ENCODE measurements at places on chromosomes 3 and 15.

DNA sequence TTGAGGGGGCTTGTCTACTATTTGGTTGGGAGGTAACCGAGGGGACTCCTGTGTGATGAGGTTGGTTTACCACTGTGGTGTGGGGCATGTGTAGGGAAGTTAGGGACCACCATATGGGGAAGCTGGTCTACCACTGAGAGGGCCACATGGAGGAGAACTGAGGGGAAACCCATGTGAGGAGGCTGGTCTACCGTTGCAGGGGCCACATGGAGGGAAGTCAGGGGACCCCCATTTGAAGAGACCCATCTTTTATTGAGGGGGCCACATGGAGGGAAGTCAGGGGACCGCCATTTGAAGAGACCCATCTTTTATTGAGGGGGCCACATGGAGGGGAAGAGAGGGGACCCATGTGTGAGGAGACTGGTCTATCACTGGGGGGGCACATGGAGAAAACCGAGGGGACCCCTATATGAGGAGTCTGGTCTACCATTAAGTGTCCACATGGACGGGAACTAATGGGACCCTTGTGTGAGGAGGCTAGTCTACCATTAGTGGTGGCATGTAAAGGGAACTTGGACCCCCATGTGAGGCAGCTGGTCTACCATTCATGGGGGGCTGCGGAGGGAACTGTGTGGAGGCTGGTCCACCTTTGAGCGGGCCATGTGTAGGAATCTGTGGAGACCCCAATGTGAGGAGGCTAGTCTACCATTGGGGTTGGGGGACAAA is 165.5 kb downstream of the FBLN2 start:
- DNase-seq = no peak

GRCh38 chr3:37163262-37164015 is 10.9 kb downstream of the LRRFIP2 start:
- DNase-seq = no peak

DNA sequence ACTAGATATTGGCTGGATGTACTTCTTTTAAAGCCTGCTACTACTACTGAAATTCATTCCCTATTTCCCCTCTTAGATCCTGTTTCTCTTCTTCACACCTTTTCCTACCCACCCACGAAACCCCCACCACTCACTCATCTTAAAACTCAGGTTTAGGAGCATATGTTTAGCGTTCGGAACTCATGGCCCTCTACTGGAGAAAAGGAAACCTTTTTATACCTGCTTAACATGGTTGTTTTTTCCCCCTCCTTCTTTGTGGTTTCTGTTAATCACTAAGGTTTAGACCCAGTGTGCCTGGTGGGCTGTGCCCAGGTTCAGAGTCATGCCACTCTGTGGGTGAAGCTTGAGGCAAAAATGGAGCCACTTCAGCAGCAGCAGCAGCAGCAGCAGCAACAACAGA is 2.6 kb downstream of the ARID3B start:
- DNase-seq = no peak

DNA sequence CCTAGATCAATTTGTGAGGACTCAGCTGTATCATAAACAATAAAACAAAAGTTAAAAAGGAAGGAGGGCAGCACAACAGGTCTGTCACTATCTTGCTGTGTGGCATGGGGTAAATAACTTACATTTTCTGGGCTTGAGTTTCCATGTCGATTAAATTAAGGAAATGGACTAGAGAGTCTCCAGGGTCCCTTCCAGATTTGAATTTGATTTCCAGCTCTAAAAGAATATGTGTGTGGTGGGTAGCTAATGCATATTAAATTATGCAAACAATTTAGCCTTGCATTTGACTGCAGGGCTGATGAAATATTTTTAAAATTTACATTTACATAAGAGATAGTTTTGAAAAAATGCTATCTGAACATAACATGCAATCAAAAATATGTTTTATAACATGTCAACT is 447.7 kb downstream of the FGF12 start:
- no peak for DNase-seq

DNA sequence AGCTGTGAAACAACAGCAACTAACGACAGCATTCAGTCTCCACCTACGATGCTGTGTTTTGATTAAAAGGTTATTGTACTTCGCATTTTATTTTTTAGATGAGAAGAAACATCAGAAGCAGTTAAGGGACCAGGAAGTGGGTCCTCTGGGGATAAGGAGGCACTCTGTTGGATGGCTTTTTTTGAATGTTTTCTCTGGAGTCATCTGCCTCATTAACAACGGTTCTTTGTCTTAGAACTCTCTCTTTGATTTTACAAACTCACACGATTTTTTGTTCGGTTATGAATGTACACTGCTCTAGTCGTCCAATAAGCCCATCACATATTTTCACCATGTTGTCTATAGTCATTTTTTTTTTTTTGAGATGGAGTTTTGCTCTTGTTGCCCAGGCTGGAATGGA is 36.0 kb upstream of the ARPIN start:
- no peak for DNase-seq

- DNase-seq = no peak
These were observed 459.3 kb upstream of the AGTR1 start for GRCh38 chr3:148238421-148238821.

GRCh38 chr3:38826001-38826400 is 10.0 kb upstream of the SCN10A start:
- no peak for DNase-seq

DNA sequence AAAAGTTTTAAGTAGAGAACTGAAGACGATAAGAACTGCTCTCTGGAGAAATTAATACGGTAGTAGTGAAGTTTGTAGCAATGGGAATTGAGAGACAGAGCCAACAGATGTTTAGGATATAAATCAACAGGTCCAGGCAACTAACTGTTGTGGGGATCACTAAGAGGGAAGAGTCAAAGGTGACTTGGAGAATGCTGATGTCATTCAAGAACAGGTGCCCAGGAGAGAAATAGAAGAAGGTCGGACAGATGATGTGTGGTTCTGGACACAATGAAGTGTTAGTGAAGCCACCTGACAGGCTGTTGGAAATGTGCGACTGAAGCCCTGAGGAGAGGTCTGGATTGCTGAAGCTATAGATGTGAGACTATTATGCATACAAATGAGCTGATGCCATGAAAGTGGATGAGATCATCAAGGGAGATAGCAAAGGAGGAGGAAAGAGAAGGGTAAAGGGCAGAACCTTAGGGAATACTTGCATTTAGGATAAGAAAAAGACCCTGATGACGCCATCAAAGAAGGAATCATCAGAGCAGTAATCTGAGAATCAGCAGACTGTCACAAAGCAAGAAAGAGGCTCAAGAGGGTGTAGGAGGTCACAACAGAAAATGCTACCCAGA is 183.7 kb downstream of the FRMD5 start:
- no peak for DNase-seq

DNA sequence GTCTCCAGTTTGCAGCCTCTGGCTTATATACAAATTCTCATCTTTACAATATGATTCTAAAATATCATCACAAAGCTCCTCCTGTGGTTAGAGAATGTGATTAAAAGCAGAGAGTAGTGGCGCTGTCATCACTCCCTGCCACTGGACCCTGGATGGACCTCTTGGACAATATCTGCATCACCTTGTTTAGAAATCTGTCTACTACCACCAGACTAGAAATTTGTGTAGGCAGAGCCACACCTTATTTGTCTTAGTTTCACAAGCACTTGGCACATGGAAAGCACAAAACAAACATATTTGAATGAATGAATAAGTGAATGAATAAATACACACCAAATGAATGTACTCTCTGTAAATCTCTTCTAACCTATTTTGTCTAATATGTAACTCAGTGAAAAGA is 68.1 kb downstream of the IMPG2 start:
- DNase-seq = no peak

DNA sequence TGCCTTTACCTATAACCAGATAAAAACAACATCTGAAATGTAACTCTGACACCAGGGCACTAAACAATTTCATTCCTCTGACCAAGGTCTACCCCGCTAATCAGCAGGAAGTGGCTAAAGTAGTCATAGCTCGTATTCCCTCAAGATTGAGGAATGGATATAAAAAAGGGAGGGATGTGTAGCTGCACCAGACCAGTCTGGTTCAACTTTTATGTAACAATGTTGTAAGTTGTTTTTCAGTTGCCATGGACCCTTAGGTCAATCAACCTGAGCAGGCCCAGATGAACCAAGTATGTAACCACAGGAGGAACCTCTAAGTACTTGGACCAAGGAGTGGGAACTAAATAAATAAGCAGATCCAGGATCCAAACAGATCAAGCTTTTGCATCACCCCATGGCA is 28.4 kb upstream of the IFT57 start:
- no peak for DNase-seq

DNA sequence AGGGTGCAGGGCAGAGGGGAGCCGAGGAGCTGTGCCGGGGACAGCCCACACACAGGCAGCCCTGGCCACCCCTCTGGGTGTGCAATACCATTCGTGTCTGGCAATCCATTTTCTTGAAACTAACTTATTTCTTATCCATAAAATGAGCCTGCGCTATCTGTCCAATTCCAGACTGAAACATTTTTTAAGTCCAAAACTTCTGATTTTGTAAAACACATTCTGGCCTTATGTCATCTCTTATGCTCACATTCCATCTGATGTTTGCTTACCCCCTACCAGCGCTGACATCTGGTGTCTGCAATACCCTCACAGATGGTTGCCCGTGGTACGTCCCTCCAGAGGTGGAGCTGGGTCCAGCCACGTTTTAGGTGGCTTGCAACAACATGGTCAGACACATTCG is 31.8 kb downstream of the PCSK6 start:
- no peak for DNase-seq

DNA sequence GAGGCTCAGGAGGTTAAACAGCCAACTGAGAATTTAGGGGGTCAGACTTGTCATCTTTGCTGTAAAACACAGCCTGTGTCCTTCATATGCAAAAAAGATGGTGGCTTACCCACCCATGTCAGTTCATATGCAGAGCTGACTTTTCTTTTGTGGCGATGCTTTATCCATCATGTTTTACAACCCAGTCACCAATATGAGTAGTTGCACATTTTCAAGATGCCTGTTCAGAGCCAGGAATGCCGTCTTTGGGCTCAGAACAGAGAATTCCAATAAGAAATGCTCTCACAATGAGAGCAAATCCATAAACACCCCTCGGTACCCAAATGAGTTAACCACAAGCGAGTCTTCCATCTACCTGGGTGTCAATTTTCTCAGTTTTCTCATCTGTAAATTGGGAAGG is 83.6 kb downstream of the TIGIT start:
- DNase-seq = no peak

GRCh38 chr3:8205881-8206280 is 295.7 kb upstream of the LMCD1 start:
- no peak for DNase-seq

DNA sequence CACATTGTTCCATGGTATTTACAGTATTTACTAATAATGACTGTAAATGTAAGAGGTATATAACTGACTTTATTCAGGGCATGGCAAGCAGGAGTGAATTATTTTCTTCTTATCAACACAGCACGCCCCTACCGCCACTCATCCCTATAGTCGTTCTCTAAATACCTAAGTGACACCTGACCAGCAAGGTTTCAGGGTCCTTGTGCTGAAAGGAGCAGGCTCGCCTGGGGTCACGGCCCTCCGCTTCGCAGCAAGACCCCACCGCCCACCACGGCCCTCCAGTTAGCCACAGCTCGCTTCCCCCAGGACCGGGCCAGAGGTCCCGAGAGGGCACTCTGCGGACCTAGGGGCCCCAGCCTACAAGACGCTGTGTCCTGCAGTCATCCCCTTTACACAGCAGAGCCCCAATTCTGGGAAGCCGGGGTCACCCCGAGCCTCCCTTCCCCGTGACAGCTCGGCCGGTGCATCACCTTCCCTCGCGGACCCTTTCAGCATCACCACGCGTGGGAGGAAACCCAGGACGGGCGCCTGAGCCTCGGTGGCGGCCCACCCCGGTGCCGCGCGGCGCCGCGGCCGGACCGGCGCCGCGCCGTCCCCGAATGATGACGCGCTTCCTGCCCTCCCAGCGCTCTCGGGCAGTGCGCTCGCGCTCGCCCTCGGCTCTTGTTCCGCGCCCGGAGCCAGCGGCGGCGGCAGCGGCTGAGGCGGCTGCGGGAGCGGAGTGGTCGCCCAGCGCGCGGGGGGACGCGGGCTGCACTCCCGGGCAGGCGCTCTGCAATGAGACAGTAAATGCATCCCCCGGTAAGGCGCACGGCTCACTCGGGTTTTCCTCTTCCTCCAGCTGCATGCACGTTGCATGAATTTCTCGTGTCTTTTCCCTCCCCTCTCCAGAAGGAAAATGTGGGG is 225.1 kb upstream of the C2CD4B start:
- DNase-seq = peak; percentile 81

DNA sequence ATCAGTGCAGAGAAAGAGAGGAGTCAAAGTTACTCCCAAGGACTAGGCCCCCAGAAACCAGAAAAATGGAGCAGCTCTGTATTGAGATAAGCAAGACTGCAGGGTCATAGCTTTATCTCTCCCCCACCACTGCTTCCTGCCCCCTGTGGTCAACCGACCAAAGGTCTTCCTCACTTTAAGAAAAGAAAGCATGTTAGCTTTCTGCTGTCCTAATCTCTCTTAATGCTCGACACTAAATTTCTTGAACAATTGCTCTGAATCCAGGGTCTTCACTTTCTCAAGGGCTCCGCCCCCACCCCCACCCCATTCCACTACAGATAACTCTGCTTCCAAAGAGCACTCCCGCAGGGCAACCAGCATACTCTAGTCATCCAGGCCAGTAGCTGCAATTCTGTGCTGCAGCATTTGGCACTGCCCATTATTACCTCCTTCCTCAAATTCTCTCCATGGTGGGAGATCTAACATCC is 31.9 kb downstream of the TNIK start:
- no peak for DNase-seq

GRCh38 chr3:117998071-117998470 is 1036.6 kb downstream of the IGSF11 start:
- DNase-seq = no peak
